D721Med (cell line): ENCODE measurements at places on chromosomes 2 and 18.

DNA sequence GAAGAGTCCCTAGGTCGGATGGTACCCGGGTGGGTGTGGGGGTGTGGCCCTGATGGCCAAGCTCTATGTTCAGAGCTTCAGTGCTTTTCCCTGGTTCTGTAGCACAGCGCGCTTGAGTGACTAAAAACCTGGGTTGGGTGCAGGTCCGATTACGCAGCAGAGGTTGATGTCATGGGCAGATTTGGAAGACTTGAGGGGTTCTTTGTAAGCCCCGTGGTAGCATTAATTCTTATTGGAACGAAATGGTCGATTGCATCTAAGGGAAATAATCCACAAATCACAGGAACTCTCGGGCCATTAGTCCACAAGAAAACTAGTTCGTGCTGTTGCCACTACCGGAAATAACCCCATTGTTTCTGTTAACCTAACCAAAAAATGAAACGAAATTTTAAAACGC lies 9.0 kb downstream of the HOXD8 start:
- DNase-seq = no peak

DNA sequence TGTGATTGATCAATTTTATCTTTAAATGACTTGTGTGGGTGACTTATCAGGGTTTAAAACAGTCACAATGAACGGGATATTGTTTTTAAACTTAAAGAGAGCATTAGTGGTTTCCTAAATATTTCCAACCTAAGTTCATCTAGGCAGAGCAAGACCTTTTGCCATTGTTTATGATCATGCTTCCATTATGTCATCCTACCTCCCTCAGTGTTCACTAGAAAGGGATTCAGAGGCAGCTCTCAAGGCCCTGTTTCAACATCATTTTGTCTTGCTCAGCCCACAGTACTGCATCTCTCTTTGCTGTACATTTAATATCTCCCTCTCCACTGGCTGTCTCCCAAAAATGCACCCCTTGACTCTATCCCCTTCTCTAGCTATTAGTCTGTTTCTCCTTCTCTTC lies 21.5 kb upstream of the PELI1 start:
- no peak for DNase-seq

DNA sequence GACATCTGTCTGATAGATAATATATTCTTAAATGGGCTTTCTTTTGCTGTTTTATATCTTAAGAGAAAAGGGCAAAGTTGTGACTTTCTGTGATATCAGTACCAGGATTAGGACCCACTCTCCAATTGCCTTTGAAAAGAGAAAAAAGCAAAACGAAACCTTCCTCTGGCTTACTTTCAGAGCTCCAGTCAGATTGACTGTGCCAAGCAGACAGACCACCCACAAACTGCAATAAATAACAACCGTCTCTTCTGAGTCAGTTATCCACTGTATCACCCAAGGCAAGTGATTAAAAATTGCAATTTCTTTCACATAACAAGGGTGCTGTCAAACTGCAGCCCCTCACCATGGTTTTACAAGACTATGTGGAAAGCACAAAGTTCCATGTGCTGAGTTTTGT lies 230.5 kb upstream of the SETBP1 start:
- no peak for DNase-seq

GRCh38 chr2:149278872-149279264 lies 51.5 kb upstream of the LYPD6 start:
- no peak for DNase-seq

- no peak for DNase-seq
Measured at GRCh38 chr2:64455545-64455944, 1.6 kb downstream of the LGALSL start.

GRCh38 chr2:68835621-68836020 lies 35.6 kb downstream of the BMP10 start:
- DNase-seq = no peak

GRCh38 chr18:48924630-48925490 lies 25.9 kb downstream of the SMAD7 start:
- no peak for DNase-seq

GRCh38 chr2:207093234-207093633 lies 72.5 kb downstream of the KLF7 start:
- DNase-seq = no peak

GRCh38 chr2:15119722-15120175 lies 441.4 kb downstream of the NBAS start:
- no peak for DNase-seq

DNA sequence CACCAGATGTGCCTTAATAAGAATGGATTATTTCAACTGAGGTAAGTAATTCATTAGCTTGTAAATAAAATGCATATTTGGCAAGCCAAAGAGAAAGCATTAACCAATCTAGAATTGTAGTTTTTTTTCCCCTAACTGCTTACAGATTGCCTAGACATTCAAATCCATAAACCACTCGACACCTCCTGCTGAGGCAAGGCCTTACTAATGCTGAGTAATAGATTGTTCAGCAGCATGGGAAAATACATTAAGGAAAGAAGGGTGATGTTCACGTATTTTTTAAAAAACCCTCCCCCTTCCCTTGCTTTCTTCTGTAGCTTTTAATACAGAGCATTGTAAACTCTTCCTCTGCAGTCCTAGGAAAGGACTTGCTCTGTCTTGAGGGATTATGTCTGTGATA lies 17.0 kb upstream of the LINC00305 start:
- no peak for DNase-seq

DNA sequence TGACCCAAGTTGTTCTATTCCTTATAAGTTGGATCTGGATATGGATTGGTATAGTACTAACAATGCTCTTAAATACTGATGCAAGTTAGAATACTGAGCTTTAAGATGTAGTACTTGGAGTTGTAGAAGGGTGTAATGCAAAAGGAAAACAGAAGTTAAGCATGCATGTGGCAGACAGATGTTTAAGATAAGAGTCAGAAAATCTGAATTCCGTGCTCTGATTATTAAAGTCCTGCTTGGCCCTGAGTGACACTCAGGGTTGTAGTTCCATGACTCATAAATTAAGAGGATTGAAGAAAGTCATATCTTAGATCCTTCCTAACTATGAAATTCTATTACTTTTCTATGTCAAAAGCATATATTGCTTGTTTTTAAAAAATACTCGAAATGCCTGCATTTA lies 250.6 kb downstream of the RPRM start:
- DNase-seq = no peak

- no peak for DNase-seq
Measured at GRCh38 chr2:58098254-58099095, 51.9 kb downstream of the VRK2 start.

DNA sequence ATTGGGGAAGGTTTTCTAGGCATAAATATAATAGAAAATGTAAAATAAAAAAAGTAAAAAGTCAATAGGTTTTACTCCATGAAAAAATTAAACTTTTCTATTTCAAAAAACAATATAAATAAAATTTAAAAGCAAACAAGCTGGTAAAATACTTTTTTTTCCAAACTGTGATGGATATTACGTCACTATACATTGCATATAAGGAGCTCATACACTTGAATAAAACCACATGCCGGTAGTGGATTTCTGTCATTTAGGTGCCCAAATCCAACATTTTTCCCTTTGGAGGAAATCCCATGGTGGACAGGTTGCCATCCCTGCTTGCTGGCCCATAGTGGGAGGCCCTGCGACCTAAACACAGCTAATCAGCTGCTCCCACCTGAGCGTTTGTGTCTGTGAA lies 289.4 kb upstream of the HNRNPA3 start:
- DNase-seq = no peak
